Sigmoid colon (tissue), 7 donors: ENCODE measurements at places on chromosomes 5 and 9.

- peaks cover 11% of the 10 kb centered on the region for H3K27me3 ChIP-seq
- H3K27ac ChIP-seq: no peak overlapping the region
- no peaks in the 10 kb centered on the region for H3K36me3 ChIP-seq
- peaks cover 17% of the 10 kb centered on the region for H3K4me1 ChIP-seq
- DNase-seq: no peak
Observed at GRCh38 chr9:133428617-133429101, 6.5 kb downstream of the ADAMTS13 start.

DNA sequence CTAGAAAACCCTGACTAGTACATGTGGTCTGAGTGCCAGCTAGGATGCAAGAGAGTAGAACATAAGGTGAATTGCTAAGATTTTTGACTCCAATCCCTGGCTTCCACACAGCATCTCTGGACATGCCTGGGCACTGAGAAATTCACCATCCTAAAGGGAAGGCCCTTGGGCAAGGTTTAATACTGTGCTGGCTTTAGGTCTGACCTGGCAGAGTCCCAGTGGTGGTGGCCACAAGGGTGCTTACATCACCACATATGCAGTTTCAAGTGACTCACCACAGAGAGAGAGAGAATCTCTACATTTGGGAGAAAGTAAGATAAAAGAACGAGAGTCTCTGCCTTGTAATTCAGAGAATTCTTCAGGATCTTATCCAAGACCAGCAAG is 661.6 kb upstream of the C9orf72 start:
- H3K4me1 ChIP-seq: no peaks in the 10 kb centered on the region
- H3K36me3 ChIP-seq: no peaks in the 10 kb centered on the region
- no peak overlapping the region for H3K4me3 ChIP-seq
- no peak for DNase-seq
- no peak overlapping the region for H3K27ac ChIP-seq

DNA sequence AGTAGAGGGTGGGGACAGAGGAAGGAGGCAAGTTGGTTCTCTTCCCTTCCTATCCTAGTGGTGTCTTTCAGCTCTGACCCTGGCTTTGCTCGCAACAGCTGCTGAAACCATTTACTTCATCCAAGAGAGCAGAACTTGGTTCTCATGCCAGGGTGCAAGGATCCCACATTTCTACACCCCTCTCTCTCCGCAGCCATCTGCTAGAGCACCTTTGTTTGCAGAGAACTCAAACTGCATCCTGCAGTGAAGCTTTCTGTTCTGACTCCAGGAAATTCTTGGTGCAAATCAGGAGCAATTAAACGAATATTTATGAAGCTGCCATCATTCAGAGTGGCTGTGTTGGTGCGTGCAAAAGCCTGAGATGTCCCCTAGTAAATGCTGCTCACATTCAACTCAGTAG is 31.9 kb downstream of the NEUROG1 start:
- peaks cover 8% of the 10 kb centered on the region for H3K27me3 ChIP-seq
- no peaks in the 10 kb centered on the region for H3K36me3 ChIP-seq
- peaks cover 5% of the 10 kb centered on the region for H3K4me1 ChIP-seq
- H3K27ac ChIP-seq: no peak overlapping the region
- no peak overlapping the region for H3K4me3 ChIP-seq

GRCh38 chr9:132586830-132587591 is 4.6 kb downstream of the BARHL1 start:
- DNase-seq: no peak
- H3K27ac ChIP-seq: no peak overlapping the region
- H3K27me3 ChIP-seq: peaks cover 89% of the 10 kb centered on the region
- no peaks in the 10 kb centered on the region for H3K36me3 ChIP-seq
- H3K4me1 ChIP-seq: peaks cover 35% of the 10 kb centered on the region

GRCh38 chr9:79490657-79491248 is 81.0 kb upstream of the TLE4 start:
- H3K27ac ChIP-seq: no peak overlapping the region
- H3K4me1 ChIP-seq: no peaks in the 10 kb centered on the region
- H3K4me3 ChIP-seq: no peak overlapping the region

DNA sequence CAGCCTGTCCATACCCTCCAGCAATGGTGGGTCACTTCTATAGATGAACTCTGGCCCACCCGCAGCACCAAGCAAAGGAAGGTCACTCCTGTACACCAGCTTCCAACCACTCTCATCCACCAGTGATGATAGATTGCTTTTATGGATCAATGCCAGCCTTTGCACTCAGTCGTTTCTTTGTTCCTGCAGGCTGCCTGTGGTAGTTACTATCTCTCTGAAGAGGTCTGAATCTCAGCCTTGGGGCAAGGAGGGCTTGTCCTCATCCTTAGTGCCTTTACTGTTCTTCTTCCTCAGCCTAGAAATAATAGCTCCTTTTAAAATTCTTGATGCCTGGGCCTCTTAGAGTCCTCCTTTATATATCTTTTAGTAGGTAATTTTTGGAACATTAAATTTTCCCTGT is 100.8 kb downstream of the TMC1 start:
- no peak for DNase-seq
- no peak overlapping the region for H3K27ac ChIP-seq
- H3K4me3 ChIP-seq: no peak overlapping the region
- H3K27me3 ChIP-seq: no peaks in the 10 kb centered on the region

DNA sequence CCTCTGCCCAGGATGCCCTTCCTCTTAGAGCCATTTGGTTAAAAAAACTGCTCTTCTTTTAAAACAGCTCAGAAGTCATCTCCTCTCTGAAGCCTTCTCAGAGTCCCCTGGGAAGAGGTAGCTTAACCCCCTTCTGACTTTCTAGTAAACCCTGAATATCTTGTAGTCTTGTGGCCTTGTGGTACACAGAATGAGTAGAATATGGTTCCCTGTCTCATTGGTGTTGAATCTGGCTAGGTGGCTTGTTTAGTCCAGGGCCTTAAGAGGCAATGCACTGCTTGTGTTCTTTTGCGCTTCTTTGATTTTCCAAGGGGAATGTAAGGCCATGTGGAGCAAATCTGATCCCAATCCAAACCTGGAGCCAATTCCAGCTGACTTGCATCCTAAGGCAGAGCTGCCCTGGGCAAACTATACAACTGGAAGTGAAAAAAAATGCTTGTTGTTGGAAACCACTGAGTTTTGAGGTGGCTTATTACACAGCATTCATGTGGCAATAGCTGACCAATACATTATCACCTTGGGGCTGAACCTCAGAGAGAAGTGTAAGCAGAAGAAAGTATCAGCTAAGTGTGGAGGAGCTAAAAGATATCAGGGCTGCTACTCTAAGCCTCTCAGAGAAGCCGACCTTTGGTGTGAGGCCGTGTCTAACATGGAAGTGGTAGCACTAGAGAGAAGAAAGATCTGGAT is 31.0 kb downstream of the ALG2 start:
- H3K27ac ChIP-seq: no peak overlapping the region
- no peak overlapping the region for H3K4me3 ChIP-seq
- no peaks in the 10 kb centered on the region for H3K27me3 ChIP-seq
- no peak for DNase-seq

DNA sequence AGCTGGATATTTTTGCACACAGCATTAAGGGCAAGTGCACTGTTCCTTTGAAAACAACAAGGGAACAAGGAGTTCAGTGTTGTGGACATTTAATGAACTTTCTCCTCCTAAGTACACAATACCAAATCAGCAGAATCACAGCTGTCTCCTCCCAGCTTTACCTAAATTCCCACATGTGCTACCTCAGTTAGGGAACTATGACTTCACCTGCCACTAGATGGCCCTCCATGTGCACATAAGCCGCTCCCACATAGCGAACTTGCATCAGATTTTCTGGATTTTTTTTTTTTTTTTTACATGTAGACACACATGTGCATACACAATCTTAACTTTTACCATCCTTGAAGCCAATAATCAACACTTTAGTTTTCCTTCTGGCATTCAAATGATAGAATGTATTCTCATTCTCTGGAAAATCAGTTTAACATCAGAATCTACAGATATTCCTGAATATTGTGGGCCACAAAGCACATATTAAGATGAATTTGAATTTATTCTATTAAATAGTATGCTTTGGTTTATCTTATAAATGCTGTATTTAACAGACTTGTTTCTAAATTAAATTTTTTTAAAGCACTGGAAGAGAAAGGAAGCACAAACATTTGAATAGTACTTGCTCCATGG is 123.6 kb downstream of the PALM2AKAP2 start:
- H3K36me3 ChIP-seq: no peaks in the 10 kb centered on the region
- H3K4me1 ChIP-seq: no peaks in the 10 kb centered on the region
- no peak overlapping the region for H3K27ac ChIP-seq
- peak; percentile 77 for DNase-seq
- H3K4me3 ChIP-seq: no peak overlapping the region
- H3K27me3 ChIP-seq: no peaks in the 10 kb centered on the region

GRCh38 chr9:78149702-78150291 is 86.1 kb upstream of the CEP78 start:
- no peak overlapping the region for H3K27ac ChIP-seq
- H3K36me3 ChIP-seq: no peaks in the 10 kb centered on the region
- DNase-seq: no peak
- H3K27me3 ChIP-seq: no peaks in the 10 kb centered on the region
- H3K4me1 ChIP-seq: no peaks in the 10 kb centered on the region

DNA sequence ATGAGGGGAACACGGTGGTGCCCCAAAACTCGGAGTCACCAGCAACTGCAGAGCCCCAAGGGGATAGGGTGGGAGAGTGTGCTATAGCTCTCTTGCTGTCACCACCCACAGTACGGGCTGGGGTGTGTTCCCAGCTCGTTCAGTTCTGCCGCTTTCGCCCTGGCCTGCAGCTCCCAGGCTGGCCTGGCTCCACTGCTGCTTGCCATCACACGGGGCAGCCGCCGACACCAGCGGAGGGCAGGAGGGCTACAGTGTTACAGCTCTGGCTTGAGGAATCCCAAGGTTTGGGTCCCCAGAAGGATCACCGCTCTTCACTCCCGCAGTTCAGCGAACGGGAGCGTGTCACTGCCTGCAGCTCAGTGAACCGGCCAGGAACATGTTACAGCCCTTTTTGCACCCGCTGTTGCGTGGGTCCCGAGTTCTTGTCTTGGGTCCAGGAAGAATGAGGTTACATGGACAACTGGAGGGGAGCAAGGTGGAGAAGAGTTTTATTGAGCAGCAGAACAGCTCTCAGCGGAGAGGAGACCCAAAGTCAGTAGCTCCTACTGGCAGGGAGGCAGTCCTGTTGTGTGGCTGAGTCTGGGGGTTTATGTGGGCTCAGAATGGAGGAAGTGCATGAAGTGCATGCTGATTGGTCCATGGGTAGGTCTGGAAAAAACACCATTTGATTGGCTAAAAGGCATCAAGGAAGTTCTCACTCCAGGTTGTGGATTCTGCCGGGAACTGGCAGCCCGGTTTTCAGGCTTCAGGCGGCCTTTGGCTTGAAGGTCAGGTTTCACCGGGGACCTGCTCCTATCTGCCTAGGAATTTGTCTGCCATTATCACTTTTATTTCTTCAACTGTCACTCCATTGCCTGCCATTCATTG is 113.4 kb downstream of the EHMT1 start:
- H3K27me3 ChIP-seq: no peaks in the 10 kb centered on the region
- H3K4me3 ChIP-seq: no peak overlapping the region
- H3K4me1 ChIP-seq: no peaks in the 10 kb centered on the region
- H3K27ac ChIP-seq: no peak overlapping the region
- H3K36me3 ChIP-seq: peaks cover 8% of the 10 kb centered on the region

DNA sequence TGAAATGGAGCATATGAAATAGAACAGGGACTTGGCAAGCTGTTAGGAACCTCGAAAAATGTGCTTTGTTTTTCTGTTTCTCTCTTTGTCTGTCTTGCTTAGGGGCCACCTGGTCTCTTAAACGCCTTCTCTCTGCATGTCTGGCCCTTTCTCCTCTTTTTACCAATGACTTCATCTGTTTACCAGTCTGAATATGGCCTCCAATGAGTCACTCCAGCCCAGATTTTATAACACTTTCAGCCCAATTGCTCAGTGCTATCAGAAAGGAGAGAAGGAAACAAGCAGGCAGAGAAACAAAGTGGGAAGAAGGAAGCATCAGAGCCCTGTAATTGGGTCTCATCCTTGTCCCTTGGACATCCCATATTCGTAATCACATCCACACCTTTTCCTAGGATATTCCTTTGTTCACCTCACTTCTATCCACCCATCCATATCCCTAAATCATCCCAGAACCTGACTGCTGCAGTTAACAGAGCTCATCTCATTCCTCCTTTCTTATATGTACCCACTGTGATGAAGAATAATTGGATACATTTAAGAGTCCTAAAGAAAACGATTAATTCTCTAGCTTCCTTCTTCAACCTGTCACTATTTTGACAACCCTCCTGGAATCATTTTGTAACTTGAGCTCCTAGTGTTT is 151.8 kb upstream of the GPR151 start:
- H3K27ac ChIP-seq: no peak overlapping the region
- H3K27me3 ChIP-seq: no peaks in the 10 kb centered on the region
- no peaks in the 10 kb centered on the region for H3K4me1 ChIP-seq
- H3K36me3 ChIP-seq: no peaks in the 10 kb centered on the region
- H3K4me3 ChIP-seq: no peak overlapping the region

GRCh38 chr9:76912636-76913275 is 6.8 kb upstream of the PRUNE2 start:
- no peaks in the 10 kb centered on the region for H3K27me3 ChIP-seq
- no peaks in the 10 kb centered on the region for H3K4me1 ChIP-seq
- no peak overlapping the region for H3K27ac ChIP-seq
- DNase-seq: no peak

- no peak overlapping the region for H3K27ac ChIP-seq
- peaks cover 68% of the 10 kb centered on the region for H3K36me3 ChIP-seq
- DNase-seq: no peak
- no peaks in the 10 kb centered on the region for H3K27me3 ChIP-seq
- no peaks in the 10 kb centered on the region for H3K4me1 ChIP-seq
- no peak overlapping the region for H3K4me3 ChIP-seq
Observed at GRCh38 chr9:37534901-37535300, 41.3 kb downstream of the FBXO10 start.

DNA sequence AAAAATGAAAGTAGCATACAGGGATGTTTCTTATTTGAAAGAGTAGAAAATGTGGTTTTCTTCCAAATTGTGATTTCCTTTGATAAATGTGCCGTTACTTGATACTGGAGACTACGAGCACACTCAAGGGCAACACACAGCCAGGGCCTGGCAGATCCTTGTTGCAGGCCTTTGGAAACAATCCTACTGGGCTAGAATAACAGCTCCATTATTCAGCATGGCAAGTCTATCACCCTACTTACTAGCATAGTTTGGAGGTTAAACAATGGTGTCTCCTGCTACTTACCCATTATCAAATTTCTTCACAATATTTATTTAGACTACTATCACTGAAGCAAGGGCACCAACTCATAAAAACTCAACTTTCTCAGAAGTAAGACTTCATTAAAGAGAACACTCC is 140.8 kb upstream of the ZNF608 start:
- H3K36me3 ChIP-seq: no peaks in the 10 kb centered on the region
- no peak for DNase-seq
- H3K27me3 ChIP-seq: no peaks in the 10 kb centered on the region
- no peak overlapping the region for H3K4me3 ChIP-seq
- H3K27ac ChIP-seq: no peak overlapping the region
- H3K4me1 ChIP-seq: peaks cover 15% of the 10 kb centered on the region

- H3K36me3 ChIP-seq: no peaks in the 10 kb centered on the region
- no peak overlapping the region for H3K4me3 ChIP-seq
- H3K4me1 ChIP-seq: peaks cover 89% of the 10 kb centered on the region
Observed at GRCh38 chr9:35519692-35520363, 29.9 kb downstream of the RUSC2 start.

GRCh38 chr9:95971815-95972214 is 96.3 kb downstream of the ERCC6L2 start:
- H3K4me1 ChIP-seq: no peaks in the 10 kb centered on the region
- no peak overlapping the region for H3K4me3 ChIP-seq
- H3K27ac ChIP-seq: no peak overlapping the region
- peaks cover 37% of the 10 kb centered on the region for H3K36me3 ChIP-seq
- no peak for DNase-seq
